A549 treated with AZD2906 at 1 μM for 4 hours (cell line): ENCODE measurements at places on chromosomes 11 and 22. TPM values are rescaled to one million over a fixed set of nuclear protein-coding genes. Genes with fewer than 3 reads are reported as not detected.

The CSF2RB gene
- total RNA-seq = 0.02 TPM in 1 of 5 replicates, not detected in the others

The BEST1 gene
- 2.0 to 4.6 TPM (median 3.9 TPM) in 5 replicates for total RNA-seq

The FAM180B gene
- total RNA-seq = 0.05 to 0.07 TPM in 2 of 5 replicates, not detected in the others

The GGTLC3 gene
- total RNA-seq = not detected in 5 replicates

The OR51B2 gene
- not detected in 5 replicates for total RNA-seq
